Suppressor macrophage (primary cell): ENCODE measurements at places on chromosomes 1 and 21.

GRCh38 chr1:45876000-45876617, 72.7 kb downstream of the MAST2 start:
- DNase-seq, result no peak

- no peak for DNase-seq
Observed at GRCh38 chr1:119011116-119011515, 23.0 kb upstream of the TBX15 start.

DNA sequence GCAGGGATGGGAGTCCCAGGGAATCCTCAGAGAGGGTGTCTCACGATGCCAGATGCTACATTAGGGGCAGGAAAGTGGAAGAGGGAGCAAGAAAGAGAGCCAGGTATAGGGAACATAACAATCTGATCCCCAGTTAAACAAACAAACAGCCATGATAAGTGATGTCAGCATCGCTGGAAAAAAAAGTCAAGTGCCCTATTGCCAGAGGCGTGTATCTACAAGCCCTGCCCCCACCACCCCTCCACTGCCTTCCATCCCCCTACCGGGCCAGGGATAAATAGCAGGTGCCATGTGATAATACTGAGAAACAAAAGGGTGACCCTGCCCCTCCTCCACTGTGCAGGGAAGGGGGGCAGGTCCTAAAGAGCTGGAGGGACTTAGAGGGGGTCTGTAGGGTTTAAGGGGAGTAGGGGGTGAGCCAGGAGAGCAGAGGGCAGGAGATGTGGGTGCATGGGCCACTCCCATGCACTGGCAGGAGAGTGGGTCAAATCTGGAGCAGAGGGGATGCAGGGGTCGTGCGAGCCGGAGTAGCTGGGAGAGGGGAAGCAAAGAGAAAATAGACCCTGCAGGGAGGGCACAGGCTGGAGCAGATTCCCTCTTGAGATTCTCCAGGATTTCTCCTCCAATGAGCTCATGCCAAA, 3.4 kb downstream of the SLC26A9 start:
- DNase-seq, result no peak

GRCh38 chr1:236425031-236425663, 31.1 kb downstream of the EDARADD start:
- DNase-seq, result peak; percentile 21

GRCh38 chr1:248782416-248783141, 27.0 kb upstream of the LYPD8 start:
- no peak for DNase-seq

DNA sequence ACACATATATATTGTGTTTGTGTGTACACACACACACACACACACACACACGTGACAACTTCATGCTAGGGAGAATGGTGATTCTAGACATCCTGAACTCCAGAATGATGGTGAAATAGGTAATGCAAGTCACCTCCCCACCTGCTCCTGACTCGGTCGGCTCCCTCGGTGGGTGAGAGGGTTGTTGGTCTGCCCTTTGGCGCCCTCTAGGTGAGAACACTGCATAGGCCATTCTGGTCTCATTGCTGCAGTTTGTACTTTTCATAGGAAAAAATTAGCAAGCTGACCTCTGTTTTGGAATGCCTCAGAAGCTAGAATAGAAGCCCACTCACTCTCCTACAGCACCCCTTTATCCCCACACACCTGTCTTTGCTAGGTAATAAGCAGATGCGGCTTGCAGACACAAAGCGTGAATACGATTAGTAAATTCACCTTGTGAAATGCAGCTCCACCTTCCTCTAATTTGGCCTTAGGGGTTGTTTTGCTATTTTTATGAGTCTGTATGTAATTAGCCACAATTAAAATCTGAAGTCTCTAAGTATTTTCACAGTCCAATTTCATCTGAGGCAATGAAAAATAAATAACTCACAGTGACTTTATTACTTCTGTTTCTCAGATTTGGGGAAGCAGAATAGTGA, 130.0 kb upstream of the KCNJ15 start:
- DNase-seq, result peak; percentile 46

DNA sequence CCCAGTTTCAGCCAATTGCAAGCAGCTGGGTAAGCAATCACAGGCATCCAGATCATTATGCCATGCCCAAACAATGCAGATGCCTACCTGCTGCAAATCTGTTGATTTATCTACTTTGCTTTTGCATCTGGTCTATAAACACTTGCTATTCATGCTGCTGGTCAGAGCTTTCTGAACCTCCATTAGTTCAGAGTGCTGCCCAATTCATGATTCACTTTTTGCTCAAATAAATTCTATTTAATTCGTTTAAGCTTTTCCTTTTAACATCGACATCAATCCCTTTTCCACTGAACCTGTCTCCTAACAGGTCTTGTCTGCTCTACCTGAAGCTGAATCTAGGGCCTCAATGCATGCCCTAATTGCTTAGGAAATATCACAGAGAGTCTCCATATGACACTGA, 99.4 kb upstream of the C1orf87 start:
- DNase-seq, result no peak

DNA sequence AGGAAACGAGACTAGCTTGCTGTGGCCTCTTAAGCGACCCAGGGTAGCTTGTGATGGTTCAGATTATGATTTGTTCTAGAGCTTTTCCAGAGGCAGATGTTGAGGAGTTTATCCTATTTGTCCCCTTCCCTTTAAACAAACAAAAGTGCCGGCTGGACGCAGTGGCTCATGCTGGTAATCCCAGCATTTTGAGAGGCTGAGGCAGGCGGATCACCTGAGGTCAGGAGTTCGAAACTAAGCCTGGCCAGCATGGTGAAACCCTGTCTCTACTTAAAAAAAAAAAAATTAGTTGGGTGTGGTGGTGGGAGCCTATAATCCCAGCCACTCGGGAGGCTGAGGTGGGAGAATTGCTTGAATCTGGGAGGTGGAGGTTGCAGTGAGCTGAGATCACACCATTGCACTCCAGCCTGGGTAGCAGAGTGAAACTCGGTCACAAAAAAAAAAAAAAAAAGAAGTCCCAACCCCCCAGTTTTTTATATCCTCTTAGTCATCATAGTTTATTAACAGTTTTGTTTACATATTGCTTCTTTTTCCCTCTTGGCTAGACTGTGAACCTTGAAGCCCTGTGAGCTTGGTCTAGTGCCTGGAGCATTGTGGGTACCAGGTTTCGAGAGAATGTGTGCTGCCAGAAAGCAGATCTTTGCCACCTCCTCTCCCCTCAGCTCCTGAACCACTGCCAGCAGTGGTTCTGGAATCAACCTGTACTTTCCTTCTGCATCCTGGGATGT, 29.8 kb downstream of the MAPKAPK2 start:
- no peak for DNase-seq

DNA sequence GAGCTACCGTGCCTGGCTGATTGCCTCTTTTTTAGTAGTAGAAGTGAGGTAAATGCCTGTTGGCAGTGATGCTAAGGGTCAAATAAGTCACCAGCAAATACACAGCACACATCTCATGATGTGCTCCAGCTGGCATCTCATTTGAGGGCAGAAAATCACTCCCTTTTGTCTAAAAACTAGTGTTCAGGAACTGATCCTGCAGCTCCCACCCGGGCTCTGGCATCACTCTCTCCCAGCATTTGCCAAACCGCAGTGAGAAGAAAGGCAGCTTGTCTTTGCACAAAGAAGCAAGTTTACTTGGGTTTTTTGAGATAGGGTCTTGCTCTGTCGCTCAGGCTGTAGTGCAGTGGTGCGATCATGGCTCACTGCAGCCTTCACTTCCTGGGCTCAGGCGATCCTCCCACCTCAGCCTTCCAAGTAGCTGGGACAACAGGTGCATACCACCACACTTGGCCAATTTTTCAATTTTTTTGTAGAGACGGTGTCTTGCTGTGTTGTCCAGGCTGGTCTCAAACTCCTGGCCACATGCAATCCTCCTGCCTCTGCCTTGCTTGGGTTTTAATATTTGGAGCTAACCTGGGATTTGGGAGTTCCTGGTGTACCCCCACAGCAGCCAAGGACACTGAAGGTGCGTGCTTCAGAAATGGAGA, 4.1 kb downstream of the RBP7 start:
- DNase-seq, result no peak

DNA sequence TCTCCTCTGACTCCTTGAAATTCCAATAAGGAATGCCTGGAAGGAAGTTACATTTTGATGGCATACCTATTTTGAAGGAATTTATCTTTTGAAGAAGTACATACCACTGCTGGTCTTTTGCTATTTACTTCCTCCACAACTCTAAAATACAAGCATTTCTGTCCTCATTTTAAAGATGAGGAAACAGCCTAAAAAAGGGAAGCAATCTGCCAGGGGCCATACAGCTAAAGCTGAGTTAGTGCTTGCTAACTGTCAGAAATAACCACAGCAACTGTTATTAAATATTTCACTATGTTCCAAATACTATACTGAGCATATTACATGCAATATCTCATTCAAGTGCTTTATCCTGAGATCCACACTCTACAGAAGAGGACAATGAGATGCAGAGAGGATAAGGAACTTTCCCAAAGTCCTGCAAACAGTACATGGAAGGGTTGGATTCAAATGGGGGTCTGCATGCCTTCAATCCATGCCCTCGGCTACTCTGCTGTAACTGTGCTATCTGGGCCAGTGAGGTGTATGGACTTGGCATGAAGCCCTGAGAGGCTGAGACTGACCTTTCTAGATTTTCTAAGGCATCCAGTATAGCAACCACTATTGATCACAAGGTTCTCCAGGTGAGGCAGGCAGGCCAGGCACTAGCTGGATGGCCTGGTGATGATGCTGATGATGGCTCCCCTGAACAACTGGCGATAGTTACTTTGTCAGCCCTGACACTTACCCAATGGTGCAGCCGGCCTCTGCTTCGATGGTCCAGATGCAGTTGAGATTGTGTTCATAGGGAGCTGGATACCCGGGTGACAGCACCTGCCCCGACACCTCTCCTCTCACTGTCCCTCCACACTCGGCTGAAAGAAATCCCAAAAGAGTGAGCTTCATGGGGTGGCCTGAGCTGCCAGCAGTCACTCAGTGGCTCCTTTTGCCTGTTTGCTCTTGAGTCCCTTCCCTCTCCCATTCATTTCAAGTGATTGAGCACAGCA, 171.4 kb upstream of the HMGB4 start:
- DNase-seq, result peak; percentile 74

GRCh38 chr1:187928288-187928687, 1099.5 kb downstream of the PLA2G4A start:
- peak; percentile 7 for DNase-seq

GRCh38 chr21:14741256-14741655, 195.1 kb upstream of the SAMSN1 start:
- no peak for DNase-seq

DNA sequence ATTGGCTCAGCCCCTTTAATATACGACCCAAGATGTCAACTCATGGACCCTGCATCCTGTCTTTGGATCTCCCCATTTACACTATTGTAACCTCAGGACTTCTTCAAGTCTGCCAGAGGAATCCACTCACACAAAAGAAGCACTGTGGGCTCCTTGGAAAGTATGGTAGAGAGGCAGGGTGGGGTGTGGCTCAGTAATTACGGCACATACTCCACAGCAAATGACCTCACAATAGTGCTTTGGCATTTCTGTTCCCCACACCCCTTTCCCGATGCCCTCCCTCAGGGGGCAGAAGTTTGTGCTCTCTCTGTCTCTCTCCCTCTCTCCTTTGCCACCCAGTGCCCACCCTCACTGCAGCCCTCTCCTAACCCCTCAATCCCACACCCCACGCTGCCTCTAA, 27.8 kb upstream of the IFNAR2 start:
- no peak for DNase-seq

DNA sequence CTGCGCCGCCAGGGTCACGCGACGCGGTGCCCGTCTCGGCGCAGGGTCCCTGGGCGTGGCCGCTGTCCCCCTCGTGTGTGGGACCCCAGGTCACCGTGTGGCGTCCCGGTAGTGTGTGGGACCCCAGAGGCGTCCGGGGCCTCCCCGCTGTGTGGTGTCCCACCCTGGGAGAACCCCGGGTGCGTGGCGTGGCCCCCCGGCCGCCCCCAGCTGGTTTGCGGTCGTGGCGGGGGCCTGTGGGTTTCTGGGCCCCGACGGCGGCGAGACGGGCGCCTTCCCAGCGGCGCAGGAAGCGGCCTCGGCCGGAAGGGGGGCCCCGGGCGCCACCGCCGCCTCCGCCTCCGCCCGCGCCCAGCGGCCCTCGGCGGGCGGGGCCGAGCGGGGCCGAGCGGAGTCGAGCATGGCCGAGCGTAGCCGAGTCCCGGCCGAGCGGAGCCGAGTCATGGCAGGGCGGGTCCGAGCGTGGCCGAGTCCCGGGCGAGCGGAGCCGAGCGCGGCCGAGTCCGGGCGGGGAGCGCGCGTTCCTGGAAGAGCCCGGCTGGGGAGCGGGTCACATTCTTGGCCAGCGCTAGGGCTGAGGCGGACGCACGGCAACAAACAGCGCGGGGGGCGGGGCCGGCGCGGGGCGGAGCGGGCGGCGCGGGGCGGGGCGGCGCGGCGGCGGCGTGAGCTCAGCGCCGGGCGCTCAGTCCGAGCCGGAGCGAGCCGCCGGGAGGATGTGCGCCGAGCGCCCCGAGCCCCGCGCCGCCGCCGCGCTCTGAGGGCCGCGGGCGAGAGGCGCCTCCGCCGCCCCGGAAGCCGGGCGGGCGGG, 568 bp upstream of the SKI start:
- DNase-seq, result peak; percentile 99

DNA sequence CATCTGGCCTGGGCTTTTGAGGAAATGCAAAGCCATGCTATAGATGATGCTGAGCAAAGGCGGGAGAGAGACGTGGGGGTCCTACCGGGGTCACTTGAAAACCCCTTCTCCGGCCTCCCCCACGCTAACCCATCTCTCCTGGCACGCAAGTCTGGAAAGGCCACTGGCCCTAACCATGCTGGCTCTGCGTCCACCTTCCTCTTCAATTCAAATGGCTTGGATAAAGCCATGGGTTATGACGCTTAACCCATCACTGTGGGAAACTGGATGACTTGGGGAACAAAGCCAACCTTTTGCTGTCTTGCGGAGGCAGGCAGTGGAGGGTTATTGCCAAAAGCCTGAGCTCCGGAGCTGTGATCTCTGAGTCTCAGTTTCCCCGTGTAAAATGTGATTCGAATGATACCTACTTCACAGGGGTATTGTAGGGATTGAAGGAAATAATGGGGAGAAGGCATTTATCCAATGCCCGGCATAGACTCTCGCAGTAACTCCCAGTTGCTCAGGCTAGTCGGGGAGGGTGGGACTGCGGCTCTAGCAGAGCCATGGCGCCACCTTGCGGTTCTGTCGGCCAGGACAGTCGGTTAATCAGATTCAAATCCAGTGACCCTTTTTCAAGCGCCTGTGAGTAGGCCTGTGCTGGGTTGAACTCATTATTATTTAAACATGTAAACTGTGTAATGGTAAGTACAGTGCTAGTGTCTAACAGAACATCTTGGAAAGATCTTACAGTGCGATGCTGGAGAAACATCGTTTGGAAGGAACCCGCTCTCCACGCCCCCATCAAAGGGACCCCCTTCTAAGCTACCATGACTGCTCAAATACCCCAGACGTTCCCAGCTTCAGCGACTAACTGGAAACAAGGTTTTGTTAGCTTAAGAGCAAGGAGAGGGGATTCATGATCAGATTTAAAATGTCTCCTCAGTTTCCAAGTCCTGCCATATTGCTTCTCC, 20.3 kb downstream of the NEK2 start:
- DNase-seq, result peak; percentile 86

DNA sequence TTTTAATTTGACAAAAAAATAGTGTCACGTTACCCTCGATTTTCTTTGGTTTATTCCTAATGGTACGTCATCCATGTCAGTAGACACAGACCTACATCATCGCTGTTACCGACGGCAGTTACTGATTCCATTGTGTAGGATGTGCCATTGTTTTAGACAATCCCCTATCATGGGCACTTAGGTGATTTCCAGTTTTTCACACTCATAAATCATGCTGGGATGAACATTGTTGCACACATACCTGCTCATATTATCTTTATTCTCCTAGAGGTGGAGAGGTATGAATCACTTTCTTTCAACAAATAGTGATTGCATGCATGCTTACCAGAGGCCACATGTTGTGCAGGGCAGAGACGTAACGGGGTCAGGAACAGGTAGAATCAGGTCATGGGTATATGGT, 79.7 kb upstream of the EFHD2 start:
- no peak for DNase-seq
